Stimulated activated CD8-positive, alpha-beta memory T cell treated with anti-CD3 and anti-CD28 coated beads, Interleukin-15, amount 100 ng/mL, for 24 hours (primary cell): ENCODE measurements at places on chromosomes 7 and 10.

- DNase-seq, result no peak
Observed at GRCh38 chr7:69665369-69665768, 67.1 kb downstream of the AUTS2 start.

GRCh38 chr7:67753891-67754290 lies 757.3 kb downstream of the TYW1 start:
- no peak for DNase-seq

DNA sequence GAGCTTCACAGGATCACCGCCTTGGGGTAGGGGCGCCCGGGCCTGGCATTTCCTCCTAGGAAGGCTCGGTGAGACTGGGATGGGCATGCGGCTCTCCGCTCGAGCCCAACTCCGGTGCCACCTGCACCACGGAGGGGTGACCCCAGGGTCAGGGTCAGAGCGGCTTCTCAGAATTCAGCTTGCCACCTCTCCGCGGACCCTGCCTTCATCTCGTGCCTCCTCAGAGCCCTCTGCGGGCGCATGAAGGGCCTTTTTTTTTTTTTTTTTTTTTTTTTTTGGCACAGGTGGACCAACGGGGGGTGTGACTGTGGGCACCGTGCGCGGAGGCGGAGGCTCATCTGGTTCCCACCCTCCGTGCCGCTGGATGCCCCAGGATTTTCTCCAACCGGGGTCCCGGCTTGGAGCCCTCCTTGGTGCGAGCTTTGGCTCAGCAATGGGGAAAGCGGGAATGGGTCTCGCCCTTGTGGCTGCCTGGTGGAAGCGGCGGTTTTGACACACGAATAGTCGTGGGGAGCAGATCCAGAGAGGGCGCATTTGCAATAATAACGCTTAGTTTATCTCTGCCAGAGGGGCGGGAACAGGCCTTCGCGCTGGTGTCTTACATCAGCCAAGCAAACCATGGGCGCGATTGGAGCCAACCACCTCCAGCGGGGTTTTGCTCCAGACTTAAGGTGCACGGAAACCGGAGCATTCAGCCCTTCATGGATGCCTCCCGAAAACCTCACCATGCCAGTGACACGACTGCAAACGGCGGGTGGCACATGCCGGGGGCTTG lies 5.0 kb upstream of the TNRC18 start:
- no peak for DNase-seq

GRCh38 chr7:106957766-106958165 lies 86.7 kb upstream of the PRKAR2B start:
- DNase-seq, result no peak

DNA sequence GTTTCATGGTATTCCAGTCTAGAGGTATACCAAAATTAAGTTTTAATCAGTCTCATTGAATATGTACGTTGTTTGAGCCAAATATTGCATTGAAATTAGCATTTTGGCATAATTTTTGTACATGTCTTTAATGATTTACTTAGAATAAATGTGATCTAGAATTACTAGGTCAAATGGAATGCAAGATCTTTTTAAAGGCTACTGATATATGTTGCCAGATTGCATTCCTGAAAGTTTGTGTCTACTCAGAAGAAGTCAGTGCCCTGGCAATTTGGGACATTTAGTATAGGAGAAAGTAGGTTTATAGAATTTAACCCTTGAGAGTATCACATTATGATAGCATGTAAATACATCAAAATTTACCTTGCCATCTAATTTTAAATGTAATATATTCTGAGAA lies 32.4 kb downstream of the KMT2E start:
- DNase-seq, result no peak

DNA sequence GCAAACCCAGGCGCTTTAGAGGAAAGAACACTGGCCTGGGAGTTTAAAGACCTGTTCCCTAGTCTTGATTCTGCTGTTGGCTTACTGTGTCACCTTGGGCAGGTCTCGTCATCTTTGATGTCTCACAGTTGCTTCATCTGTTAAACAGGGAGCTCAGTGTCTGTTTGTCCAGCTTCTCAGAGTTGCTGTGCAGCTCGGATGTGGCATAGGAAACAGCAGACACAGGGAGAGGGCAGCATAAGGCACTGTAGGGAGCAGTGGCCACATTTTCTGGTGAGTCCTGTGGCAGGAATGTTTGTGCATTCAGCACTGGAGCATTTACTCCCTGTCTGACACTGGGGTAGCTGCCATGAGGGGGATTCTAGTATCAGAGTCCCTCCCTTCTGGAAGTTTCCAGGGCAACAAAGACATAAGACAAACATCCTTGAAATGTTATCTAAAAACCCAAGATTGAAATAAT lies 2.0 kb downstream of the REPIN1 start:
- no peak for DNase-seq

DNA sequence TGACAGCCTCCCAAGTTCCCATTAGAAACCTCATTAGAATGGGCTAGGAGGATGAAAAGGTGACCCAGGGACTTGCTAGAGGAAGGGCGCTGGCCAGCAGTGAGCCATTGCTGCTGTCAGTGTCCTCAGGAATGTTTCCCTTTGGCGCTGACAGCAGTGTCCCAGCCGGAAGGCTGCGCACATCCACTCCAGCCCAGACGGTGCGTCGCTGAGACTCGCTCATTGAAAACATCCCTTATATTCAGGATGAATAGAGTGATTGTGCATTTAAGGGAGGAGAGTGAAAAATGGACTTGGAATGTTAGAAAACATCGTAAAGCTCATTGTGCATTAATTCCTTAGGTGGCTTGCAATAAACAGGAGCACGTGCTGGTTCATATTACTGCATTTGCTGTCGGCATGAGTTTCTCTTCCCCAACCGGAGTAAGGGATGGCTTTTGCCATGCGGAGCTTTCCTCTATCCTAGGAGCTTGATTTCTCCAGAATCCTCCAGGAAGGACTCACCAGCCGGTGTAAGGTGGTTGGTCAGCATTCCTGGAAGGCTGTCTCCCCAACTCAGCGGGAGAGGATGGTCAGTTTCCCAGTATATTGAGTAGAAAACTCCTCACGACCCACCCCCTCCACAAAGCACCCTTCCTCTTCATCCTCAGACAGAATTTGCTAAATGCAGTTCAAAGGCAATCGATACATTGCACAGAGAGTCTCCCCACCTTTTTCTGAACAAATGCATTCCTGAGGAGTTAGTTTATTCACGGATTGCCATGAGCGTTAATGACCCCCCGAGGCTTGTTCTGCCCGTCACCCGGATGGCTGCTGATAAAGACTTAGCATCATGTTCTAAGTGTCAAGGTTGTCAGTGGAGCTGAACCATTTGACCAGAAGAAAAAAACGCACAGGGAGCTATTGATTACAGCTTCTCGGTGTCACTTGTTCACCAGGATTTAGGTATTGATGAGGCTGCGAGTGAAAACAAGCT lies 201.8 kb downstream of the EBF3 start:
- DNase-seq, result no peak

- DNase-seq, result no peak
Observed at GRCh38 chr10:62778125-62778524, 26.4 kb upstream of the ADO start.

GRCh38 chr7:82234457-82235049 lies 209.0 kb downstream of the CACNA2D1 start:
- DNase-seq, result no peak

DNA sequence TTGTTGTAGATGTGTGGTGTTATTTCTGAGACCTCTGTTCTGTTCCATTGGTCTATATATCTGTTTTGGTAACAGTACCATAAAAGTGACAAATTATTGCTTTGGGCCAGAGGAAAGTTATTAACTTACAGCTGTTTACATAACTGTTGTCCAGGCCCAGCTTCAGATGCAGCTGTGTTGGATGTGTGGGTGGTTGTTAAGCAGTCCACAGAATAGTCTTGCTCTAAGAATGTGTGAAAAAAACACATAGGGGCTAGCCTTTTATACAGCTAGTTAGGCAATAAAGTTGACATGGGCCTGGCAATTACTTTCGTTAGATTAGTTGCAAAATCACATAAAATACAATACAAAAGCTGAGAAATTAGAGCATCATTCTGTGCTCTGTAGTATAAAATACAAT lies 31.9 kb downstream of the DLD start:
- no peak for DNase-seq

- DNase-seq, result no peak
Observed at GRCh38 chr10:93081834-93082233, 8.1 kb downstream of the CYP26A1 start.

DNA sequence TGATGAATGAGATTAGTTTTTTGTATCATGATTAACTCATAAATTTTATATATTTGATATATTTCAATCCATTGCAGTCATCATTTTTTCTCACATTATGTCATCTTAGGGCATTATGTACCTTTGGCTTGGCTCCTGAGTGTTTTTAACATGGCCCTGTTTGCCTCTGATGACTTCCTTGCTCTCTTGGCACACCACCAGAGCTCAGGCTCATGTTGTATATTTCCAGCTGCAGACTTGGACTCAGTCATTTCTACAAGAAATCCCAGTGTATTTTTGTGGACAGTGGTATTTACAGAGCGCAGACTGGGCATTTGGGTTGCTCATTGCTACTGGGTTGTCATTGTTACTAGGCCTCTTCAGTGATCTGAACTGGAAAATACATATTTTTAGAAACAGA lies 188.5 kb downstream of the ADRA2A start:
- no peak for DNase-seq

GRCh38 chr10:96906864-96907263 lies 74.8 kb downstream of the LCOR start:
- DNase-seq, result no peak

GRCh38 chr10:132334631-132335188 lies 2.7 kb downstream of the LRRC27 start:
- DNase-seq, result no peak

GRCh38 chr10:28681291-28681763 lies 4.0 kb downstream of the BAMBI start:
- DNase-seq, result no peak

GRCh38 chr7:114450431-114450830 lies 35.8 kb downstream of the FOXP2 start:
- DNase-seq, result no peak

GRCh38 chr10:1738950-1739349 lies 1.6 kb upstream of the ADARB2 start:
- no peak for DNase-seq

DNA sequence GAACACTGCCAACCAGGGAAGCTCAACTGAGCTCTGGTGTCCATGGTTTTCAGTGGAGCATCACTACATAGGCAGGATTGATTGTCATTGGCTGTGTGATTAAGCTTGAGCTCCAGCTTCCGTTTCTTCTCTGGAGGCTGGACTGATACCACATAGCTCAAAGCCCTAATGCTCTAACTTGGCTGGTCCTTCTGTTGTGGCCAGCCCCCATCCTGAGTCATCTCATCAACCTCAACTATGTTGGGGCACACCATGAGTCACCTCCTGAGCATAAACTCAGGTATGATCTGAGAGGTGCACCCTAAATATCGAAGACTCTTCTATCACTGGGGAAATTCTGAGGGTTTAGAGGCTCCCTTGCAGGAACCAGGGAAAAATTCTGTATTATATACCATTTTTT lies 114.5 kb upstream of the INHBA start:
- no peak for DNase-seq

- no peak for DNase-seq
Observed at GRCh38 chr7:65438598-65438997, 64.9 kb downstream of the ZNF92 start.

GRCh38 chr7:30935569-30935877 lies 23.9 kb downstream of the AQP1 start:
- DNase-seq, result no peak

DNA sequence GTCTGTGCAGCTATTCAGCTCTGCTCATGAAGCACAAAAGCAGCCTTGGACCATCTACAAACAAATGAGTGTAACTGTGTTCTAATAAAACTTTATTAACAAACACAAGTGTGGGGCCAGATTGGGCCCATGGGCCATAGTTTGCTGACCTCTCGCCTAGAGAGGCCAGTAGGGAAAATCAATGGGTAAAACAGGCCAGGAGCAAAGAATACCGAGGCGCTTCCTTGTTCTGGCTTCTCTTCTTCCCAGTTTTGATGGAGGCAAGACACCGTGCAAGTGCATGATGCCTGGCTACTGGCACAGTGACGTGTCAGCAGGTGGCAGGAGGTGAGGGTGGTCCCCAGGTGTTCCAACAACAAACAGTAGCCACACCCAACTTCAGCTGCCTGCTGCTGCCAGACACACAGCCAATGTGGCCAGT lies 94.3 kb upstream of the SDK1 start:
- DNase-seq, result no peak

DNA sequence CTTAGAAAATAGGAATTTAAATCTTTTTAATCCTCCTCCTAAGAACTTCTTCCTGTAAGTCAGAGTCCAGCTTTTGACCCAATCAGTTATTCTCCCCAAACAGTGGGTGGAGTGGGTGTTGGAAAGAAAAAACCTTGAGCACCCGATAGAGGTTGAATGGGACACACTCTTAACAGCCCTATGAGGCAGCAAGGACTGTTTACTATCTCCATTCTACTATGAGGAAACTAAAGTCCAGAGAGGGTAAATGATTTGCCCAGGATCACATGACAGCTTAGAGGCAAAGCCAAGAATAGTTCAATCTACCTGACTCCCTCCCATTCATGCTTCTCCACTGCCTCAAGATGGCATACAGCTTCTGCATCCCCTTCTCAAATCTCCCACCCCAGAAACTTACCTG lies 57.6 kb upstream of the SLC35B4 start:
- DNase-seq, result no peak

DNA sequence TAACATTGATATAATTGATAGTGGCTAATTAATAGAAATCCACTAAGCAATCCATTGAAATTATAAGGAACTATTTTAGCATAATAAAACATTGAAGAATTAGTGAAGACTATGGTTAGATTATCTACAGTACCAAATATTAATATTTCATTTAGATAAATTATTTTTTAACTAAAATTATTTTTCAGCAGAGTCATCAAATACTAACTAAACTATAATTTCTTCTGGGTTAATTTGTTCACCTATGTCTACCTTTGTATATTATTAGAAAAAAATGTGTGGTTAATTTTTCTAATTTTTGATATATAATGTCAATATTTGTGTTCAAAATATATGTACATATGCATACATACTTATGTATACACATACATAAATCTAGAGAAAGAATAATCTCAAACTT lies 140.2 kb downstream of the KCND2 start:
- no peak for DNase-seq

GRCh38 chr10:92969151-92969550 lies 91.4 kb upstream of the CYP26C1 start:
- no peak for DNase-seq

DNA sequence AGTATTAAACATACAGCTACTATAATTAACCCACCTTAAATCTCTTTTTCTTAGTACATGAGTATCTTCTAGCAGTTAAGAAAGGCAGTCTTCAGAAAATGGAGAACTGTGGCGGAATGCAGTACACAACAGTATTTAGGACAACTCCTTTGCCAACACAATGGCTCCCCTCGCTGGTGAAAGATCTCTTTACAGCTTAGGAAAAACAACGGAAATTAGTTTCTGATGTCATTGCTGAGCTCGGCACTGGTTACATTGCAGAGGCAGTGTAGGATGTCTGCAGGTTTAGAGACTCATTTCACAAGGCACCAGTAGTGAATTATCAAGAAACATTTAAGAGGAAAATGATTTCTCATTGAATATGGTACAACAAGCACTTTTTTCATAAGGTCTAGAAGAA lies 43.4 kb downstream of the GLRX3 start:
- DNase-seq, result no peak
